NB4 (cell line): ENCODE measurements at places on chromosomes 11 and 22.

DNA sequence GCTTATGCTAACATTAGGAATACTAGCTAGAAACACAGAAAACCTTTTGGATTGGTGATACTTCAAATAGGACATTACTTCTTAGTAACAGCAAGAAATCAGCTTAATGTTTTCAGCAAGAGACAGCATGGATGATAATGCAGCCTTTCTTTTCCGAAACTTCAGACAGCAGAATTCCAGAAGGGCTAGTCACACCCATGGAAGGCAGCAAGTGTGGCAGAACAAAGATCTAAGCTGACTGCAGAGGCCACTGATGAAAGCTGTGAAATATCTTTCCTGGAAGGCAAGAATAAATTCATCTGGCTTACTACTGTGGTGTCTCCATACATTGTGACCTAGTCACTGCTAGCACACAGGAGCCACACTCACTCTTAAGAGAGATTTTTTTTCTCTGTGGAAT, 100.3 kb downstream of the CCDC83 start:
- no peak for DNase-seq

DNA sequence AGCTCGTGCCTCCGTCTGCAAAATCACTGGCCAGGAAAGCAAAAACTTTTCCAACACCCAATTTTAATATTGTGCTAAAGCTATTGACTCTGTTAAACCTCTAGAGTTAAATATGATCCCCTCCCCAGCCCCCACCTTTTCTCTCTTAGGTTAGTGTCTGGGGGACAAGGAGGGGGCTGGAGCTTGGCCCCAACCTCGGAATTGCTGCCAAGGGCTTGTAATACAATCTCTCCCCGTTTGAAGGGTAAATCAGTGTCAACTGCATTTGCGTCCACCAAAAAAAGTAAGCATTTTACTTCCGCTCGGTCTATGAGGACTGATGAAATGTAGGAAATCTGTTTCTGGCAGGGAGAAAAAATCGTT, at the start of gene GAS2:
Gene GAS2, plus strand, starts transcription at position 287 of the 363 bp plus-strand sequence. CDS start 8,259 bp downstream, outside the sequence.
- no peak for DNase-seq

DNA sequence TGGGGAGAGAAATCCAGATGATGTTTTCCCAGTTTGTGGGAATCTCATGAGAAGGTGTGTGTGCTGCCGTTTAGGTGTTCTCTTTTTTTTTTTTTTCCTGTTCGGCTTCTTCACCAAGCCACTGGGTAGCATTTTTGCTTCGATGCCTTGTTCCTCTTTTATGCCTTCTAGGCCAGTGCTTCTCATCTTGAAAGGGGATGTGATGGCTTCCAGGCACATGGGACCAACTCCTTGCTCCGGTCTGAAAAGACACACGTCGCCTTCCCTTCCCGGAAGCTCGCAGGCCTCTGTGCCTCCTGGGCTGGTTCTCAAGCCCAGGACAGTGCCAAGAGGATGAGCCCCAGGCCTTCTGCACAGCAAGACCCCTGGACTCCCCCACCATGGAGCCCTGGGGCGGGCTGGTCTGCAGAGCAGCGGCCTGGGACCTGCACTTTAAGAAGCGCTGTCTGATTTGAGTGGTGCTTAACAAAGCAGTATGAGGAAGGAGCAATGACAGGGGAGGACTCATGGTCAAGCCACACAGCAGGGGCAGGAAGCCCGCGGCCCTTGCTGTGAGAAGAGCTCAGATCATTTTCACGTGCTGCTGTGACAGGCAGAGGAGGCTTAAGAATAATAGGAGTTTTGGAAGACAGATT, 158.8 kb downstream of the MPPED1 start:
- no peak for DNase-seq

DNA sequence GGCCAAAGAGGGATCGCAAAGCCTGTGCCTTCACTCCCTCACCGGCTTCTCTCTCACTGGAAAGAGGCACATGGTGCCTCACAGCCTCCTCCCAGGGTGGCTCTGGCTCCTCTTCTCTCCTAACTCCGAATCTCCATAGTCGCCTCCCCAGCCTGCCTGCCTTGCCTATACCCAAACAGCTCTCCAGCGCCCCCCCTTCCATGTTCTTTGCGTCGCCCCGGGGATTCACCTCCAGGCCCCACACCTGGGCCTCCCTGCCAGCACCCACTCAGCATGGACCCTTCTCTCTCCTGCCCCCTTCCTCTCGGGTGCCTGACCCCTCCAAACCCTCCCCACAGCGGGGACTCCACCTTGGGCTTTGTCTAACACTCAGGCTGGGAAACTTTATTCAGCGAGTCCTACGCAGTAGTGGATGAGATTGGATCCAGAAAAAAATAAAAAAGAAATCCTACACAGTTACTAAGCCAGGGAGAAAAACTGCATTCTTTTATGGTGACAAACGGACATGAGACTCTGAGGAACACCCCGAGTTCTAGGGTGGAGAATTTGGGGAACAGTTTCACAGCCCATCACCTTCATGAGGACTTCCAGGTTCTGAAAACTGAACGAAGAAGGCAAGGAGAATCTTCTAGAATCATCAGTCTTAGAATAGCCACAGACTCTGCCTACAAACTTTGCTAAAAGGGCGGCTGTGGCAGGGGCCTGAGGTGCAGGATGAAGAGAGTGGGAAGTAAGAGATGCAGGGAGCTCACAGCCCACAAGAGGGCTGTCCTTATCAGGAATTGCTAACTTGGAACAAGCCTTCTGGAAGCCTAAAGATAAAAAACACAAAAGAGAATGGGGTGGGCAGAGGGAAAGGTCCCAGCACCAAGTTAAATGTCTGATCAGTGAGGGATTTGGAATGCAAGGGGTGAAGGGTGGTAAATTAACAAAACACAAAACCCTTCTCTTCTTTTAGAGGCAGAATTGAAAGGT, 5.3 kb downstream of the PPM1F start:
- DNase-seq, result peak; percentile 28

DNA sequence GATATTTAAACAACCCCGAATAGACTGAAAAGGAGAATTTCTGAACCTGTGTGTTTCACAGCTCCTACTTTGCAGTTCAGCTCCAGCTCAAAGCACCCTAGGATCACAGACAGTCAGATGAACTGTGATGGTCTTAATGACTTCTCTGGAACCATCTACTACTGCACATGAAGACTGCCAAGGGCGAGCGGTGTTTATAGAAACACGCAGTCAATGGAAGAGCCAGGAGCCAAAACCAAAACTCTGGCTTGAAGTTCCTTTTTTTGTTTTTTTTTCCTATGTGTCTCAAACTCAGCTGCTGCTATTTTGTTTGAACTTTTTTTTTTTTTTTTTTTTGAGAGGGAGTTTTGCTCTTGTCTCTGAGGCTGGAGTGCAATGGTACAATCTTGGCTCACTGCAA, 382.6 kb upstream of the SYN3 start:
- no peak for DNase-seq

DNA sequence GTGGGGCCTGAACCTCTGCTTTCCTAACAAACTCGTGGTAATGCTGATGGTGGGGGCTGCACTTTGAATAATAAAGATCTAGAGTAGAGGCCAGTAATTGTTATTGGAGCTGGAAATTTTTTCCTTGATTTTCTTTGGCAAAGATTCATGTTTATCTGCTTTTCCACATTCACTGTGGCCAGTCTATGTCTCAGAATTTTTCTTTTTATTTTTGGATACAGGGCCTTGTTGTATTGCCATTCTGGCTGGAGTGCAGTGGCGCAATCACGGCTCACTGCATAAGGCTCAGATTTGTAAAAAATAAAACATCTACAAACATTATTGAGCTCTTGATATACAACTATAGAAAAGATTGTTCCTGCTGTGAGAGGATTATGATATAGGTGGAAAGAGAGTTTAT, 1.6 kb downstream of the TMEM135 start:
- no peak for DNase-seq

- no peak for DNase-seq
Observed at GRCh38 chr11:103910721-103911120, 125.7 kb upstream of the DDI1 start.
